SJCRH30 (cell line): ENCODE measurements at places on chromosomes 7 and 10. TPM values are rescaled to one million over a fixed set of nuclear protein-coding genes. Genes with fewer than 3 reads are reported as not detected.
A peak's percentile ranks its signal among the peaks of the same experiment; 100 is the strongest.

Gene SLC26A4
- 3.7 and 3.9 TPM in 2 replicates for total RNA-seq

Gene MYPN
- total RNA-seq: 0.13 and 0.40 TPM in 2 replicates

Gene URGCP
- 17.4 and 19.6 TPM in 2 replicates for total RNA-seq

Gene RGR
- total RNA-seq: 0.58 and 1.1 TPM in 2 replicates

Gene CHRM2
- total RNA-seq: not detected in 2 replicates

GRCh38 chr10:34757933-34758332 is 57.2 kb downstream of the PARD3 start:
- H3K36me3 ChIP-seq: no peaks in the 10 kb centered on the region
- peaks cover 4% of the 10 kb centered on the region; the same call in 1 of the 2 replicates for H3K4me1 ChIP-seq
- no peak overlapping the region for H3K4me3 ChIP-seq
- no peaks in the 10 kb centered on the region for H3K27me3 ChIP-seq

DNA sequence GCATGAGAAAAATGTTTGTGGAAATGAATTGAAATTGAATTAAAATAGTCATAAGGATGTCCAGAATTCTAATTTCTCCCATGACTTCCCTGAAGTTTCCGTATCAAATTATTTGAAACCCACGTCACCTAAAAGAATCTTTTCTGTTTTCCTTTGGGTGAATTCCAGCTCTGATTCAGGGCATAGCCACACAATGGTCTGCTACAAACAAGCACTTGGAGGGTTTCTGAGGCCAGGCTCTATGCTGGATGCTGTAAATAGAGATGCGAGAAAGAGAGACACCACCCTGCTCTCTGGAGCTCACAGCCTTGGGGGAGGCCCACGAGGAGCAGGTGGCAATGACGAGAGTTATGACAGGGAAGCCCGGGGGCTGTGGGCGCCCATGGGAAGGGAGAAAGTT is 33.6 kb downstream of the GHRHR start:
- H3K27ac ChIP-seq: no peak overlapping the region
- peaks cover 3% of the 10 kb centered on the region; the same call in 1 of the 2 replicates for H3K27me3 ChIP-seq
- H3K4me3 ChIP-seq: no peak overlapping the region
- no peaks in the 10 kb centered on the region for H3K36me3 ChIP-seq
- no peak for DNase-seq

- no peak overlapping the region for H3K4me3 ChIP-seq
- no peak for DNase-seq
- no peaks in the 10 kb centered on the region for H3K4me1 ChIP-seq
- no peaks in the 10 kb centered on the region for H3K36me3 ChIP-seq
- no peak overlapping the region for H3K27ac ChIP-seq
- no peaks in the 10 kb centered on the region for H3K27me3 ChIP-seq
Measured at GRCh38 chr7:1521456-1521855, 9.0 kb upstream of the MAFK start.

GRCh38 chr7:85614684-85615083 is 427.8 kb upstream of the SEMA3D start:
- DNase-seq: no peak
- no peak overlapping the region for H3K4me3 ChIP-seq
- no peaks in the 10 kb centered on the region for H3K36me3 ChIP-seq
- H3K27ac ChIP-seq: no peak overlapping the region
- H3K4me1 ChIP-seq: no peaks in the 10 kb centered on the region

- H3K4me1 ChIP-seq: no peaks in the 10 kb centered on the region
- H3K4me3 ChIP-seq: no peak overlapping the region
- no peak overlapping the region for H3K27ac ChIP-seq
- peaks cover 3% of the 10 kb centered on the region; the same call in 1 of the 2 replicates for H3K27me3 ChIP-seq
- no peak for DNase-seq
Measured at GRCh38 chr7:142891490-142892082, 6.0 kb upstream of the TRPV6 start.

DNA sequence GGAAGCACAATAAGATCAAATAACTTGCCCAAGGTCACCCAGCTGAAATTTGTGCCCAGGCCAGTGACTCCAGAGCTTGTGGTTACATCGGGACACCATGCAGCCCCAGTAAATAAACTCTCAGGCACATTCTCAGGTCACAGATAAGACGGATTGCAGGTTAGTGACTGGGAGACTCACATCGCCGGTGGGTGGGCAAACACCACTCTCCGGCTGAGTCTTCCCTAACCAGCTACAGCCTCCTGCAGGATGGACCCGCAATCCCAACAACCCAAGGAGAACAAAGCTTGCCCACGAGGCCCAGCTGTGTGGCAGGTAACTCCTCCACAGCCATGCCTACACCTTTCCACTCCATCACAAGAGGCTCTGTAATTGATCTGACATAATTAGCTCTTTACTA is 81.7 kb upstream of the EFCAB10 start:
- H3K36me3 ChIP-seq: no peaks in the 10 kb centered on the region
- H3K27ac ChIP-seq: no peak overlapping the region
- H3K4me1 ChIP-seq: peaks cover 13% of the 10 kb centered on the region
- no peaks in the 10 kb centered on the region for H3K27me3 ChIP-seq

DNA sequence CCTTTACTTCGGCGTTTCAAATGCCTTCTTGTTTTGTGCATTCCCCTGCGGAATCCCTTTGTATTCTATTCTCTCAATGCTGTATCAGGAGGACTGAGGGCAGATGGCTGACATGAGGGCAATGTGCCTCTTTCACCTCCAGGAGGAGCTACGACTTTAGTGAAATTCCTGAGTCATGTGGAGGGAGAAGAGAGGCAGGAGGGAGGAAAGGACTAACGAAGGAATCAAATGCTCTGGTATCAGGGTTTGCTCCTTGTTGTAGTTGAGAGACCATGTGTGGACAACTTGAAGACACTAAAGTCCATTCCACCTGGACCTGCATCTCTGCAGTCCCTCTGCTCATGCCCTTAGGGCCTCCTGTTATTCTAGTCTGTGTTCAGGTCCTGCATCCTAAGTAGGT is 40.2 kb upstream of the PRSS58 start:
- peaks cover 6% of the 10 kb centered on the region; the same call in 1 of the 2 replicates for H3K4me1 ChIP-seq
- no peaks in the 10 kb centered on the region for H3K36me3 ChIP-seq
- H3K4me3 ChIP-seq: no peak overlapping the region
- H3K27ac ChIP-seq: no peak overlapping the region

GRCh38 chr10:60661637-60662036 is 116.6 kb upstream of the CDK1 start:
- H3K36me3 ChIP-seq: no peaks in the 10 kb centered on the region
- H3K27ac ChIP-seq: no peak overlapping the region
- no peak for DNase-seq
- no peak overlapping the region for H3K4me3 ChIP-seq
- no peaks in the 10 kb centered on the region for H3K27me3 ChIP-seq

DNA sequence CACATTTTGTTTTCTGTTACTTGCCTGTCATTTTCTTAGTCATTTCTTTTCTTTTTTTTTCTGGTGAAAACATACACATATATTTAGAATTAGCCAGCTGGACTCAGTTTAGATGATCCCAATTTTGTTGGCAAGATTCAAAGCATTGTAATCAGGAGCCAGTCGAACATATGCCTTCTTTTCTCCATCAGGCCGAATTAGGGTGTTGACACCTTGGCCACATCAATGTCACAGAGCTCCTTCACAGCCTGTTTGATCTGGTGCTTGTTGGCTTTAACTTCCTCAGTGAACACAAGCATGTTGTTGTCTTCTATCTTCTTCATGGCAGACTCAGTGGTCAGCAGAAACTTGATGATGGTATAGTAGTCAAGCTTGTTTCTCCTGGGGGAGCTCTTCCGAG is 32.6 kb downstream of the PHF14 start:
- H3K4me3 ChIP-seq: no peak overlapping the region
- no peaks in the 10 kb centered on the region for H3K27me3 ChIP-seq
- H3K27ac ChIP-seq: no peak overlapping the region
- no peak for DNase-seq

DNA sequence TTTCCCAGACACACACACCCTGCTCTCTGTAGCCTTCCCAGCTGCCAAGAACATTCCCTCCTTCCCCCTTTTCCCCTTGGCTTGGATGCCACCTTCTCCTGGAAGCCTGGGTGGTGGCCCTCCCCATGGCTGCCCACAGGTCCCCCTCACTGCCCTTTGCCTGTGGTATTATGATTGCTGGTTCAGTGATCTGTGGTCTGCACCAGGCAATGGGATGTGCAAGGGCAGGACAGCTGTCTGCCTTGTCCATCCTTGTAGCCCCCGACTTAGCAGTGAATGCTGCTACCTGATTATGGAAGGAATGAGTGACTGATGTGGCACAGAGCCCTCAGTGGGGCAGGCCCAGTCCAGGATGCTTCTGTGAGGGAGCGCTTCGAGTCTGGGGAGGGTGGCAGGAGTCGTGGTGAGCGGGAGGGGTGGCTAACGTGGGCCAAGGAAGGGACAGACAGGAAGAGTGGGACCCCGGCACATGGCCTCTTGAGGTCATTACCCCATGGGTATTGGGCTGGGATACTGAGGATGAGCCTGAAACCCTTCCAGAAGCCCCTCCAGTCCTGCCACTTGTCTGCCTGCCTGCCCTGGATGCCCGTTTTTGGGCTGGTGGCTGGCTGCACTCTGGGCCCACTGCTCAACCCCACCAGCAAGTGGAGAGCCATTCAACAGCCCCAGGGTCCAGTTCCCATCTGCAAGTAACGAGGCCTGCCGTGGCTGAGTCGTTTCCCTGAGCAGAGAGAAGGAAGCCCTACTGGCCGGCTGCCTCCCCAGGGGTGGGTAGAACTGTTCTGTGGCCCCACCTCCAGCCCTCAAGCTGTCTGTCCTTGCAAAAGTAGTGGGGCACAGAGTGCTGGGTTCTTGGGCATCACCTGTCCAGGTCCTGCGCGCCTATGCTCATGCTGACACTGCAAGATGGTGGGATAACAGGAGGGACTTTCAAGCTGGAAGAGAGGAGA is 8.8 kb downstream of the CHST3 start:
- H3K27me3 ChIP-seq: no peaks in the 10 kb centered on the region
- H3K27ac ChIP-seq: peak overlapping the region; percentile 64; the same call in 1 of the 2 replicates
- no peaks in the 10 kb centered on the region for H3K36me3 ChIP-seq
- H3K4me1 ChIP-seq: peaks cover 48% of the 10 kb centered on the region
- no peak for DNase-seq

- no peaks in the 10 kb centered on the region for H3K27me3 ChIP-seq
- H3K4me1 ChIP-seq: peaks cover 10% of the 10 kb centered on the region; the same call in 1 of the 2 replicates
- no peak overlapping the region for H3K27ac ChIP-seq
- DNase-seq: no peak
- no peak overlapping the region for H3K4me3 ChIP-seq
- H3K36me3 ChIP-seq: no peaks in the 10 kb centered on the region
Measured at GRCh38 chr10:112896722-112897121, 53.3 kb upstream of the TCF7L2 start.

GRCh38 chr10:110311357-110311949 is 6.7 kb upstream of the SMNDC1 start:
- no peaks in the 10 kb centered on the region for H3K4me1 ChIP-seq
- H3K36me3 ChIP-seq: no peaks in the 10 kb centered on the region
